ENCODE measurements at places on chromosomes 12 and 14.

DNA sequence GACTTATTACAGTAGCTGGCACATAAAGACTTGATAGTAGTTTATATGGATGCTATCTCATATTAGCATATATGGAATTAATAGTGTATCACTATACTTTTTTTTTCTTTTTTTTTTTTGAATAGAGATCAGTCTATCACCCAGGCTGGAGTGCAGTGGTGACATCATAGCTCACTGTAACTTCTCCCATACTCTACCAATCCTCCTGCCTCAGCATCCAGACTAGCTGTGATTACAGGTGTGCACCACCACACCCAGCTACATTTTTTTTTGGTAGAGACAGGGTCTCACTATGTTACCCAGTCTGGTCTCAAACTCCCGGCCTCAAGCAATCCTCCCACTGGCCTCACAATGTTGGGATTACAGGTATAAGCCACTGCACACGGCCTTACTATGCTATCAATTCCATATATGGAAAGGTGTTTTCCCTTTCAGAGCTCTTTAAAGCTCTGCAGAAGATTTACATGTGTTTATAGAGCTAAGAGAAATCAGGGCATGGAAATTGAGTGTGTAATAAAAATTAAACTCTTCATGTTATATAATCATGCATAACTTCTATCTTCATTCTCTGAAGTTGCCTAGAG lies 1.8 kb upstream of the TBK1 start:
- ATAC-seq = no peak

DNA sequence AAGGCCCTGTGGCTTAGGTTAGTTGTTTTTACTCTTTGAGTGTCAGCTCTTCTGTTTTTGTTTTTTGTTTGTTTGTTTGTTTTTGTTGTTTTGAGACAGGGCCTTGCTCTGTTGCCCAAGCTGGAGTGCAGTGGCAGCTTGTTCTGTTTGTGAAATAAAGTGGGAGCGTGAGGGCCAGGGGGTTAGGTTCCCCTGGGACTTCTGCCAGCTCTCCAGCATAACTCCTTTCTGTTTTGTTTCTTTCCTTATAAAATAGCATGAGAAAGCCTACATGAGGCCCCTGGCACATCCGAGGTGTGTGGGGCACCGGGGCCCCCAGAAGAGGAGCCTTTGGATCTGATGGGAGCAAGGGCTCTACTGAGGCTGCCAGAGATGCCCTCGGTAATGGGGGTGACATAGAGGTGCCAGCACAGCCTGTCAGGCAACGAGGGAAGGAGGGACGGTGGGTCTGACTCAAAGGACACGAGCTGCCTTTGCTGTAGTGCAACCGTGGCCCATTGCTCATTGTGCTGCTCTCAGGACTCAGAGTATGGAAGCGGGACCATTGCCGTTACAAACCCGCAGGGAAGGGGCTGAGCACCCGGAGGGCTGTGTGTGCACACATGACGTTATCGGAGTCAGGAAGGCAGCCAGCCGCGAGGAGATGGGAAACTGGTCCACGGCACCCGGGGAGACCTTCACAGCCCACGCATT lies 9.1 kb upstream of the SERPINA11 start:
- no peak for ATAC-seq

DNA sequence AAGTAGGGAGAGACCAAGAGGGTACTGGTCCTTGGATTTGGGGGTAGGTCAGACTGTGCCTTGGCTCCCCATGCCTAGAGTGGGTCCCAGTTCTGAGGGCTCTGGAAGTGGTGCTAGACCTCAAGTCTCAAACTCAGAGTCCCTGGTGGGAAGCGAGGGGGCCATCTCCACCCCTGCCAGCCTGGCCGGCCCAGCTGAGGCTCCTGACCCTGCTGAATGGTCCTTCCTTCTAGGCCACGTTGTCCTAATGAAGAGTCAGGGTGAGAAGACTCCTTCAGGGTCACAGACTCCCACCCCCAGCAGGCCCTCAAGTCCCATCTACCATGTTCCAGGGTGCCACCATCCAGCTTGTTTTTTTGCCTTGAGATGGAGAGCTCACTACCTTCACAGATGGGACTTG lies 12.9 kb downstream of the SERPINA6 start:
- no peak for ATAC-seq

DNA sequence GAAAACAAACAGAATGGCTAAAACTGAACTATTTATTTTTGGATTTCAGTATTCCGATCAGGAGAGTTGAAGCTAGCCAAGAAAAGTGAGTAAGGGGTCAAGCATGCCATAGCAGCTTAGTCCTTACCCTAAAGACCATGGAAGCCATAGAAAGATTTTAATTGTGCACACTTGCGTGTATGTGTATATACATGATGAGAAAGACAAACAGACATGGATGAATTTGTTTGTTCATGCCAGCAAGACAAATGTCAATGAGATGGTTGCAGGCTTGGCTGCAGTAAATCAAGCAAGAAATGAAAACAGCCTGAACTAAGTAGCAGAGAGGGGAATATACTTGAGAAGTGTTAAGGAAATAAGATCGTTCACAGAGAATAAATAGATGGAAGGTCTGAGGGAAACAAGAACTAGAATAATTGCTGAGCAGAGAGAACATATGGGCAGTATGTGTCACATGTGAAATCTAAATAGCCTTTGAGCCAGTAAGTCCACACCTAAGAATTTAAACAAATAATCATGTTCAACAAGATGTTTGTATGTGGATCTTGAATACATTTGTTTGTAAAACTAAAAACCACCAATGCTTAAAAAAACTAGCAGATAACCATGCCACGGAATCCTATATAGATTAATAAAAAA lies 14.8 kb downstream of the SNW1 start:
- no peak for ATAC-seq

Measured in activated CD4-positive, CD25-positive, alpha-beta regulatory T cell treated with anti-CD3 and anti-CD28 coated beads, Interleukin-2, amount 50 U/mL, for 24 hours (primary cell).